Right kidney (tissue), 9 donors: ENCODE measurements at places on chromosomes 11 and 22.
A peak's percentile ranks its signal among the peaks of the same experiment; 100 is the strongest.

DNA sequence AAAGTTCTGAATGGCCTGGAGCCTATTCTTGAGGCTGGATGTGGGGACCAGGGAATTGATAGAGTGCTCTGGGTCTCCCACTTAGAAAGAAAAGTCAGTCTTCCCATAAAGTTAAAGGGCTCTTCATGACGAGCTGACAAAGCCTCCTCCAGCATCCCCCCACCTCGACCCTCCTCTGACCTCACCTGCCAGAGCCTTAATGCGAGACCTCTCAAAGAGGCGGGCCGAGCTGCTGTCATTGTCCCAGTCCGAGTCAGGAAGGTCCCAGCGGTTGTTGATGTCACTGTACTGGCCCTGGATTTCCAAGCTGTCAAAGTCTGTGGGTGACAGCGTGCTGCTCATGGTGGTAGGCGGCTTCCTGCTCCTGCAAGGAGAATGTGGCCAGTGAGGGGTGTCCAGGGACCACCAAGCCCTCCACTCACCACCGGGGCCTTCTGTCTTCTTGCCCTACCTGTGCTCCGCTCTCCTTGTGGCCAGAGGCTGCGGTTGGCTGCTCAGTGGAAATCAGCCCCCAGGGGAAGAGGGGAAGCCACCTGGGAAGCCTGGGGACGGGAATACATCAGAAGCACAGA lies 8.0 kb downstream of the SPTBN2 start:
- DNase-seq, result no peak

- DNase-seq, result no peak
These were observed 2.8 kb upstream of the ANO9 start for GRCh38 chr11:444396-445144.

DNA sequence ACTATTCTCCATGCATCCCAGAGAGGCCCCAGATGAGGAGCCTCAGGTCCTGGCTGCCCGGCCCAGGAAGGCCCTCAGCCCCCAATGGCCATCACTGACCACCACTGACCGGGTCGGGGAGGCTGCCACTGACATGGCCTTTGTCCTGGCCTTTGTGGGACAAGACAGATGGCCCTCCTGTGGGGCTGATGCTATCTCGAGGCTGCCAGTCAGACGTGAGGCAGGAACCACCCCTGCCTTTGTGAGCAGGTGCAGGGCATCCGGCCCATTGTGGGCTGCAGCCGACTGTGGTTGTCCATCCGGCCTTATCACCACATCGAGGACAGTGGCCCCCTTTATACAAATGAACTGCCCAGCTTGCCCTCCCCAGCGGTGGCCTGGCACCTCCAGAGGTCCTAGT lies 5.5 kb downstream of the GP1BB start:
- no peak for DNase-seq

- no peak for DNase-seq
These were observed 77.4 kb downstream of the FBLN1 start for GRCh38 chr22:45579806-45580725.

DNA sequence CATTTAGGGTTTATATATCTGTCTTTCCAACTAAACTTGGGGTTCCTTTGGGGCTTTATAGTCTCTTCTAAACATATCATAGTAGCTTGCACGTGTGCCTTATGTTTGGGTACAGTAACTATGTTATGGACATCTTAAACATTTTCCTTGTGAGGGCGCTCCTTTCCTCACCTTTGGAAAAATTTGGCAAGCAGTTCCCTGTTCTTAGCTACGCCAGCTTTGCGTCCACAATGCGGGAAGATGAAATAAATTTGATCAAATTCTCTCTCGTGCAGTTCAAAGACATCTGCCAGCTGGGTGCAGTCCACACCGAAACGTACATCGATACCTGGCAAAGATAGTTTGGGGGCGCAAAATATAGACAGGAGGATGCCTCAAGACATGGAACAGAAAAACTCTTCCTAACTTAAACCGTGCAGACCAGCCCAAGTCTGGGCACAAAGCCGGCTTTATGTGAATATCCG lies 548 bp downstream of the FDXACB1 start:
- no peak for DNase-seq

GRCh38 chr11:28346721-28347120 lies 238.5 kb downstream of the METTL15 start:
- no peak for DNase-seq

- no peak for DNase-seq
These were observed 800.9 kb upstream of the TENM4 start for GRCh38 chr11:80241766-80242165.

GRCh38 chr11:109155291-109155690 lies 266.7 kb upstream of the C11orf87 start:
- DNase-seq, result no peak

GRCh38 chr11:75275581-75275980 lies 35.0 kb downstream of the TPBGL start:
- no peak for DNase-seq

GRCh38 chr22:27850000-27850521 lies 48.5 kb upstream of the MN1 start:
- no peak for DNase-seq

DNA sequence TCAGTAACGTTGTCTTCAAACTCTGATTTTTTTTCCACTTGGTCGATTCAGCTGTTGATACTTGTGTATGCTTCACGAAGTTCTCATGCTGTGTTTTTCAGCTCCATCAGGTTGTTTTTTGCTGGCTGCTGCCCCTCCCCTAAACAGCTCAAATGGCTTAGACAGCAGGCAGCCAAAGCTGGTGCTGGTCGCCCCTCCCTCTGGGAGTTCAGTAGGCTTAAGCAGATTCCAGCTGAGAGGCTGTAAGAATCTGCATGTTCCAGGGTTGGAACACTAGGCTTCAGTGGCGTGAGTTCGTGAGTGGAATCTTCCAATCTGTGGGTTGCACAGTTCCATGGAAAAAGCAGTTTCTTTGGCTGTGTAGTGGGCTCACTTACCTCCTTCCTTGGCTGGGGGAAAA lies 10.3 kb upstream of the FIBIN start:
- DNase-seq, result no peak

GRCh38 chr22:19891317-19892256 lies 36.9 kb upstream of the GNB1L start:
- peak; percentile 62 for DNase-seq

- no peak for DNase-seq
These were observed 15.4 kb downstream of the CCDC34 start for GRCh38 chr11:27347359-27348339.

DNA sequence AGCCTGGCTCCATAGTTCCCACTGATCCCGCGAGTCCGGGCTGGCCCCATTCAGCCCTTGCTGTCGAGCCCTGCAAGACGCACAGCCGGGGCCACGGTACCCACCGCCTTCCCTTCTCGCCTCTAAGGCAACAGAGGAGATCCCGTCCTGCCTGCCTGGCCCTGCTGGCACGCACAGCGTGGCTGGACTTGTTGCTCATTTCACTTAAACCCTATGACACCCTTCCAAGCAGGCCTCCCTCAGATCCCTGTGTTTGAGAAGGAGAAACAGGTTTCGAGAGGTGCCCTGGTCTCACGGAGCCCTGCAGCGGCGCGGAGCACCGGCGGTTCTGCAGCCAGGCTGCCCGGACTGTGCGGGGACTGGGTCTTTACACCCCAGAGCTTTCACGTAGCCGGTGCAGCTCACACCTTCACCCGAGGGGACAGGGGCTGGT lies 1048.4 kb downstream of the BRD1 start:
- no peak for DNase-seq

DNA sequence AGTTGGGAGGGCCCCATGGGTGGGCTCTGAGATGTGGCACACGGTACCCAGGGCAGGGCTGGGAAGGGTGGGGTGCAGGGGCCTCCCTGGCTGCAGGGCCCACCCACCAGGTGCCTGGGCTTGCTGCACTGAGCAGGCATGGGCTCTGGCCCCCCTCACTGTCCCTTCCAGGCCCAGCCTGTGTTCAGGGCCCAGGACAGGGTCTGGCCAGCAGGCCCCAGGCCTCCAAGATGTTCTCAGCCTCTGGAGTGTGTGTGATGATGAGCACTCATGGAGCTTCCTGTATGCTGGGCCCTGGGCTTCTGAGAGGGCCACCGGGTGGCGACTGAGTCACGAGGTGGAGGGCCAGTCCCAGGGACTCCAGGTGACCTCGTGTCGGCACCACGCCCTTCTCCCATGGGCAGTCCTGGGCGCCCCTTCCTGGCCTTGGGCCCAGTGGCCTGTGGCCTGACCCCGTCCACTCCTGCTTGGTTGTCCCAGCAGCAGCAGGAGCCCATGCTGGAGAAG lies 55.9 kb upstream of the CCDC188 start:
- no peak for DNase-seq

GRCh38 chr11:57904376-57904775 lies 119.3 kb upstream of the OR9Q1 start:
- DNase-seq, result no peak

- DNase-seq, result no peak
These were observed 924 bp downstream of the YPEL1 start for GRCh38 chr22:21734540-21735199.

DNA sequence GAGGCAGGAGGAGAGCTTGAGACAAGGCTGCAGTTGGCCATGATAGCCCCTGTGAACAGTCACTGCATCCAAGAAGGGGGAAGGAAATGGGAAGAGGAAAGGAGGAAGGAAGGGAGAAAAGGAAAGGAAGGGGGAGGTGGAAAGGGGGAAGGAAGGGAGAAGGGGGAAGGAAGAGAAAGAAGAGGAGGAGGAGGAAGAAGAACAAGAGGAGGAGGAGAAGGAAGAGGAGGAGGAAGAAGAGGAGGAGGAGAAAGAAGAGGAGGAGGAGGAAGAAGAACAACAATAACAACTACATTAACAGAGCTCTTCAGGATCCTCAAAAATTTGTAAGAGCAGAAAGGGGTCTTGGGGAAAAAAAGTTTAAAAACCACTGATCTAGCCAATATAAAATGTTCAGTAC lies 5.2 kb downstream of the RAB6A start:
- no peak for DNase-seq

GRCh38 chr11:113376156-113376555 lies 11.4 kb upstream of the ANKK1 start:
- DNase-seq, result no peak

DNA sequence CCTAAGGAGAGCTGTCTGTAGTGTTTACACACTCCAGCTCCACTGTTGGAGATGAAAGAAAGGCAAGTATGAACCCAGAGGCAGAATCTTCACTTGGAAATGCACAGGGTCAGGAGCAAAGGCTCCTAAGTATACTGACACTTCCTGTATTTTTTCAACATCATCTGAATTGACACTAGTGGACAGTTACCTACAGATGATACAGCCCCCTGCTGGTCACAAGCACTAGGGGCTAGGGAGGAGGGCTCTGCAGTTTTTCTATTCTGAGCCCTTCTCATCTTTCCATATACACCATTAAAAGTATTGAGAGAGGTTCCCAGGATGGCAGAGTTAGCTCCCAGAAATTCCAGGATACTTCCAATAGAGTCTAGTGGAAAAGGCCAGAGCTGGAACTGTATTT lies 290.3 kb upstream of the API5 start:
- DNase-seq, result no peak

DNA sequence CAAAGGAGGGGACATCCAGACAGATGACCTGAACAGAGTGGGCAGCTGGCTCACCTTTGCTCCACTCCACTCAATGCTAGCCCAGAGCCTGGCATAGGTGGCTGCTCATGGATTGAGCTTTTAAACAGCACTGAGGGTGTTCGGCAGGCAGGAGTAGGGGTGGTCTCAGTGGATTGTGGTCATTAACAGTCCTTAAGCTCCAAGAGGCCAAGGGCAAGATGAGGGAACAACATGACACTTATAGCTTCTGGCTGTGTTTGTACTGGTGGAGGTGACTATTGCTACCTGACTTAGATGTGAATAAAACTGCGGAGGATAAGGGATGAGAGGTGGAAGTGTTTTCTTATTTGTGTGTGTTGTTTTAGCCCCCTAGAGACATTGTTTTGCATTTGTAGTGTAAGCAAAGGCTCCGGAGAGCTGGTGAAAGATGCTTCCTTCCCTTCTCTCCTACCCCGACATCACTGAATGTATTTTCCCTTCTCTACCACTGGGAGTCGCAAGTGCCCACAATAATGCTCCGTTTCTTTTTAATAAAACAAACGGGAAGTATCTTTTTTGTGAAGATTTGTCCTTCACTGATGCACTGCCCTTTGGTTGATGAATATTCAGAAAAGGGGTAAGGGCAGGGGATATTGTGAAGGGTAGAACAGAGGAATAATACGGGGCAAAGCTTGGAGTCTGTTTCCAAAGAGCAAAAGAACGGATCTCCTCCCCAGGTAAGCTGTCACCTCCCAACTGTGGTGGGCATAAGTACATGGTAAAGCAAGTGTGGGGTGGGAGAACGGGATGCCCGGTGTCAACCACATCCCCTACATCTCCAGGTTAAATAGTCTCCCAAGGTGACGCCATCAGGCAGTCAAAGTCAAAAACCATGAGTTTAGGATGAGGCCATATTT lies 27.5 kb upstream of the MTNR1B start:
- DNase-seq, result no peak

- DNase-seq, result peak; percentile 47
These were observed 2.0 kb downstream of the CREB3L1 start for GRCh38 chr11:46279126-46280099.

DNA sequence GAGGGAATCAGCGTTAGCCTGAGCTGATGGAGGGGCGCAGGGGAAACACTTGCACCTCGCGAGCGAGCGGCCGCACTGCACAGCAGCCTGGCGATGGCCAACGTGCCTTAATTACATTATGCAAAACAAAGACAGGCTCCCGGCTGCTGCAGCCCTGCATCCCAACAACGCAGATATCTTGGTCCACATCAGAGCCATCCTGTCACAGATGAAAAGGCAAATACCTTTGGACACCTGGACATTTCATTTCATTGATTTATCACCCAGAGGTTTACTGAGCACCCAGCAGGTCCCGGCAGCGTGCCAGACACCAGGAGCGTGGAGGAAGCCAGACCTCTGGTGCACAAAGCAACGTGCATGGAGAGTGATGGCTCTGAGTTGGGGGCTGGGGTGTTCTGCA lies 843.0 kb downstream of the TBC1D22A start:
- no peak for DNase-seq

GRCh38 chr11:93591247-93591898 lies 48.2 kb upstream of the SMCO4 start:
- no peak for DNase-seq

- DNase-seq, result no peak
These were observed 27.3 kb upstream of the SUSD2 start for GRCh38 chr22:24153959-24154358.

GRCh38 chr11:2800655-2801531 lies 84.7 kb downstream of the CDKN1C start:
- no peak for DNase-seq

DNA sequence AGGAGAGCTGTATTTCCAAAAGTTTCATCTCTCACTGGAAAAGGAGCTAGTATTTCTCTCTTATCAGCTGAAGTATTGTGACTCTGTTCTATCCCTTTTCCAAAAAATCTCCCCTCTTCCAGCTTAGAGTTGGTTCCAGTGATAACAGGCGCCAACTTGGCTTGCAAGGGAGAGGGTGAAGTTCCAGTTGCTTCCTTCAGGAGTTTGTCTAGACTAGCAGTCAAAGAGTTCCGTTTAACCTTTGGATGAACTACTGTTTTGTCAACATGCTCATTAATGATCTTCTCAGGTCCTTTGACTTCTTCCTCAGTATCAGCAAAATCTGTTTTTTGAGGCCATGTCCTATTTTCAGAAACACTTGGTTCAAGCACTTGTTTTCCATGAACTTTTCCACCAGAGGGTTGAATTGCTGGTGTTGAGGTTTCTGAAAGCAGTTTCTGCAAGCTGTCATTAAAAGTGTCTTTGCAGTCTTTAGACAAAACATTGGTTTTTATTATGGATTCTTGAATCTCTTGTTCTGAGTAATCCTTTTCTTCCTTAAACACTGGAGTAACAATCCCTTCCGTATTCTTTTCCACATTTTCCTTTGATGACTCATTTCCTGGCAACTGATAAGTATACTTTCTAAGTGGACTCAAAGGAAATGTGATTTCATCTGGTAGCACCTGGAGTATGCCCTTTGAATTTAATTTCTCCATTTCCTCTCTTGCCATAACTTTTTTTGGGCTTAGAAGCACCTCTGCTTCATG lies 39.7 kb upstream of the CCDC89 start:
- DNase-seq, result no peak

- no peak for DNase-seq
These were observed 171.1 kb upstream of the SEZ6L start for GRCh38 chr22:25997886-25998775.
